ENCODE measurements at places on chromosomes 5 and 9. TPM values are rescaled to one million over a fixed set of nuclear protein-coding genes. Genes with fewer than 3 reads are reported as not detected.

The GABRA6 gene
- not detected for total RNA-seq

The ARSI gene
- total RNA-seq, result not detected

The MEGF10 gene
- 0.28 TPM for total RNA-seq

The CCL27 gene
- total RNA-seq, result 0.78 TPM

The IDNK gene
- total RNA-seq, result 2.9 TPM

The BHMT gene
- total RNA-seq, result not detected

The ZBED3 gene
- total RNA-seq, result 0.04 TPM

The PCSK1 gene
- total RNA-seq, result not detected

The CHSY3 gene
- not detected for total RNA-seq

The SPATA31D4 gene
- not detected for total RNA-seq

The F12 gene
- 3.7 TPM for total RNA-seq

The NR6A1 gene
- 0.98 TPM for total RNA-seq

The KCNV2 gene
- total RNA-seq, result not detected

The HBEGF gene
- total RNA-seq, result 12.6 TPM

The NR5A1 gene
- not detected for total RNA-seq

The SIT1 gene
- 135 TPM for total RNA-seq

All from activated T-helper 17 cell treated with anti-CD3 and anti-CD28 coated beads, Interleukin-2, amount 50 U/mL, for 72 hours (primary cell).